ENCODE measurements at places on chromosomes 6 and 20. TPM values are rescaled to one million over a fixed set of nuclear protein-coding genes. Genes with fewer than 3 reads are reported as not detected.

MMS22L gene
- 16.6 TPM for total RNA-seq

SIRPD gene
- not detected for total RNA-seq

PSMB8 gene
- total RNA-seq: 23.6 TPM

MYL9 gene
- 20.7 TPM for total RNA-seq

ARMH2 gene
- total RNA-seq: not detected

HDGFL1 gene
- total RNA-seq: not detected

MUCL3 gene
- total RNA-seq: not detected

AARS2 gene
- 7.9 TPM for total RNA-seq

All from A549 treated with DMSO at 1 μM for 4 hours (cell line).